ENCODE measurements at places on chromosomes 2 and 18. TPM values are rescaled to one million over a fixed set of nuclear protein-coding genes. Genes with fewer than 3 reads are reported as not detected.

- no peak for DNase-seq
Observed at GRCh38 chr2:46518861-46519260, 39.5 kb downstream of the TMEM247 start.

GRCh38 chr2:194445226-194445625, 1211.8 kb upstream of the SLC39A10 start:
- no peak for DNase-seq

GRCh38 chr18:62938006-62938405, 222.7 kb downstream of the PHLPP1 start:
- DNase-seq: no peak

DNA sequence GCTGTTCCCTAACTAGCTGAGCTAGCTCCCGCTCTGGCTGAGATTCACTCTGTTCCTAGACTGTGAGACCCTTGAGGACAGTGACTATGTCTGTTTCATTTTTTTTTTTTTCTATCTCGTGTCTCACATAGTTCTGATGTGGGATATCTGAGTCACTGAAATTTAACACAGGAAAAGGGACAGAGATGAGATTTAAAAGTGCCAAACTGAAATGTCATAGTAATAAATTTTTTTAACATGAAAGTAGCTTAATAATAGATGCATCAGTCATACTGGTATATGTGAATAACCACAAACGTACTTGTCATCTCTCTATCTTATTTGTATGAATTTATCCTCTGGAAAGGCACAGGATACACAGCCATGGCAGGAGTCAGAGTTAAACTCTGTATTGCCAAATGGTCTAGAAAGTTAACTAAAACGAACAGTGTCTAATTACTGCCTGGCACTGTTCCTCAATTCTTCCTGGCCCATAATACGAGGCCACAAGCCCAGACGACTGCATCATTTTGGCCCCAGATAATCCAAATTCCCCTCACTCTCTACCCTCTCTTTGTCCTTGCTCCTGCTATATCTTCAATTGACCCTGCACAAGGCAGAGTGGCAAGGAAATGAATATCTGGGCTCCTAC, 87.5 kb downstream of the SATB2 start:
- no peak for DNase-seq

- no peak for DNase-seq
Observed at GRCh38 chr2:230327418-230328154, 593 bp downstream of the SP140L start.

- DNase-seq: no peak
Observed at GRCh38 chr2:218927422-218927821, 32.0 kb upstream of the CDK5R2 start.

GRCh38 chr2:35585972-35586371, 769.6 kb upstream of the CRIM1 start:
- DNase-seq: no peak

DNA sequence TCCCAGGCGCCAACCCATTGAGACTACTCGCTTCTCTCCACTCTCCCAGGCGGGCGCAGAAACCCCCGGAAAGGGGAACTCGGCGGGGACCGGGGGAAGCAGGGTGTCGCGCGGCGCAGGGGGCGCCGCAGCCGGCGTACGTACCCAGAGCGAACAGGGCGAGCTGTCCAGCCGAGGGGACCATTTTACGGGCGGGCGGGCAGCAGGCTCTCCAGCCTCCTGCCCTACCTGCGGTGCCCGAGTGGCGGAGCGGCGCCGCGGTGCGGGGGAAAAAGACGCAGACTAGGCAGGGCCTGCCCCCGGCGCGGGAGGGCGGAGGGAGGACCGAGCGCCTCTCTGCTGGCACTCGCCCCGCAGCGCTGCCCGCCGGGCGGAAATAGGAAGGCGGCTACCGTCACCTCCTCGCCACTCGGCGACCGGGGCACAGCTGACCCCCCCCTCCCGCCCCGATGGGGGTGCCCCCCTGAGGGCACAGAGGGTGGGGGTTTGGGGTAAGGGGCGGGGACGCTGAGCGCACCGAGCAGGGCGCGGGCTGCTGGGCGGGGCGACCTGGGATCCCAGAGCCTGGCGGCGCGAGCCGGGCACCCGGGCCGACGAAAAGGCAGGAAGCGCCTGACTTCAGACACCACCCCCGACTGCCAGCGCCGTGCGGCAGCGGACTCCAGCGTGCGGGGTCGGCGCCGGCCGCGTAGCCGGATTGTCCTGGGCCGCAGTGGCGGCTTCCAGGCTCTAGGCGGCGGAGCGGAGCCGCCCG, at the start of gene TGFA:
TGFA (minus strand) TSS at position 243 of the 754 bp plus-strand sequence; CDS start at position 184, 59 bp downstream.
- DNase-seq: peak; percentile 96

GRCh38 chr2:173488861-173489260, 134.2 kb downstream of the CDCA7 start:
- no peak for DNase-seq

- no peak for DNase-seq
Observed at GRCh38 chr18:77042583-77042982, 90.0 kb downstream of the MBP start.

GRCh38 chr2:210635257-210635656, 78.9 kb downstream of the CPS1 start:
- DNase-seq: no peak

DNA sequence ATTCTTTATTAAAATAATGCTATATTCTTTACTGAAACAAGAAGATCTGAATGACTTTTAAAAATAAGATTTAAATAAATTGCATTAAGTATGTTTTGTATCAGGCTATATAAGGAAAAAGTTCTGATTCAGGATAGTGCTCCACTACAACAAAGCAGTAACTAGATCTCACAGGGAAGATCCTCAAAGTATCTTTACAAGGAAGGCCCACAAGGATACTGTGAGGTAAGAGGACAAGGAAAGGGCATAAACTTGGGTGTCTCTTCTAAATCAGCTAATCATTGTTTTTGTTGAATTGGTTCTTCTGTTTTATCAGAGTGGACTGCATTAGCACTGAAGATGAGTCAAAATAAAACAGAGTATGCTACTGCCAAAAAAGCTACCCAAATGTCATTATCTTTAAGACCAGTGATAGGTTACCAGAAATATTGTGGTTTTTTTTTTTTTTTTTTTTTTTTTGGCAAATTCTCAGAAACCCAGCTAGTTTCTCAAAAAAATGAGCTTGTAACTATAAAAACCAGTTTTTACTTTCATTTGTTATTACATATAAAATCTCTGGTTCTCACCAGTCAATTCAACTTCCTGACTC, 160.9 kb downstream of the BAZ2B start:
- DNase-seq: no peak

The DSC3 gene
- total RNA-seq: 0.61 TPM

The TMEM247 gene
- total RNA-seq: not detected

The DSG4 gene
- not detected for total RNA-seq

The EVA1A gene
- total RNA-seq: 2.2 TPM

The SLC35G4 gene
- total RNA-seq: not detected

The EHD3 gene
- total RNA-seq: 10.7 TPM

The DNER gene
- 0.16 TPM for total RNA-seq

The ZNF519 gene
- total RNA-seq: 12.4 TPM

The CNPPD1 gene
- total RNA-seq: 27.7 TPM

The CTAGE1 gene
- not detected for total RNA-seq
